DMS153 (cell line): ENCODE measurements at places on chromosomes 16 and 17.

DNA sequence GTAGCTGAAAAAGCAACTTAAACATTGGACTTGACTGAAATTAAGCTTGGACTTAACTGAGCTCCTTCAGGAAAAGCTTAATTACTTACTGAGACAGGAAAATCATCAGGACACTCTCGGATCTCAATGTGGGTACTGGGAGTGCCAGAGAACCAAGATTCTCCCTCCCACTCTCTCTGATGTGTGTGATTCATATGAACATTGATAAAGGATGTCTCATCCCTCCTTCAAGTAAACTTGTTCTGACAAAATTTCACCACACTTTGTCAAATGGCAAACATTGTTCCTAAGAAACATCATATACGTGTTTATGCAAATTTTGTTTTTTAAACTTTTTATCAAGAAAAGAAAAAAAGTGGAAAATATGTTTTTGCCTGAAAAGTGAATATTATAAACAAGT is 4.1 kb upstream of the SLFN5 start:
- no peak for DNase-seq

- DNase-seq = peak; percentile 48
Measured at GRCh38 chr16:77584205-77584859, 138.0 kb upstream of the NUDT7 start.

GRCh38 chr17:43900858-43901754 is 6.2 kb downstream of the MPP2 start:
- DNase-seq = no peak

DNA sequence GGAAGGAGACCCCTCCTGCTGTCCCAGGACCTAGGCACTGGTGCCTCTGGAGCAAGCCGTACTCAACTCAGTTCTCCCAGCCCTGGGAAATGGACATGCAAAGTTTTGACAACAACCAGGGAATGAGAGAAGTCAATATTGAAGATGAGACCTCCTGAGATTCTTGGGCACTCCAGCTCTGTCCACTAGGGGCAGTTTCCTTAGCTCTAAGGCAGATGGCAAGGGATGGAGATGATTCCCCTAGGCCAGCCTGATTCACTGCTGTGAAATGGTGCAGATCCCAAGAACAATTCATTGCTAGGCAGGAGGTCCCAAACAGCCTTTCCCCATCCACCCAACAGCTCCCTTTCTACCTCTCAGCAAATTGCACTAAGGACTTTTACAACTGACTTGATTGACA is 20.5 kb upstream of the SDR42E2 start:
- DNase-seq = no peak

DNA sequence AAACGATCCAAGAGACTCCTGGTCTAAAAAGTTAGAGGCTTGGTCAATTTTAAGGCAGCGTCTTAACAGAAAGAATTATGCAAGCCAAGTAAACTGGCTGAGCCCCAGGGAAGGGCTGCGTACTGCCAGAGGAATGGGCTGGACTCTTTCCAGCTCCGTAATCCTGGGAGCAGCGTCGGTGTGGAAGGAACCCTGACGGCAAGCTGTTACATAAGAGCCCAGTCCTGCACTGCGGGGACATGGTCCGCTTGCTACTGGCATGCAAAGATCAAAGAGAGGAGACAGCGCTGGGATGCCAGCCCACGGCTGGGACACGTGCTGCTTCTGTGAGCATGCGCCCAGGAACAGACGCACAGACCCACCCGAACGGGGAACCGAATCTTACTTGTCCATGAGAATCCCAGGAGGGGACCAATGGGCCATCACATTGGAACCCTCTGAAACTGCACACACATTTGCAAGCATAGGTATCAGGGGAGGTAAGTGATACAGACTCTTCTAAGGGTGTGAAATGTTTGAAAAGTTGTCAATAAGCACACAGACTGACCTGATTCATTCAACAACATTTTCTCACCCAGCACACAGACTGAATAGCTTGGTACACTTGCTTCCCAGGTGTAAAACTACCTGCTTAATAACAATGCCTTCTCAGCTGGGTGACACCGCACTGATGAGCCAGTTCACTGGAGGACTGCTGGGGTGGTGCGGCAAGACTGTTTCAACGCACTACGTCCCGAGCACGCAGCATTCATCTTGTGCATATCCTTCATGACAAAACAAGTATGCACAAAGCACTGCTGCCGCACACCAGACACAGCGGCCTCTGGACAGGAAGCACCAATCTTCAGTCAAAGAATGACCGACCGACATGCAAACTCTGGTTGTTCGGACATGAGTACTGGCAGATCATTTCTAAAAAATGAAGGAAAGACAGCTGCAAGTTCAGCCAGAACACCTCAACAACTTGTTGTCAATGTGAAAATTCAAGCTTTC is 94.9 kb downstream of the ANKRD11 start:
- no peak for DNase-seq

- no peak for DNase-seq
Measured at GRCh38 chr16:77748421-77749005, 26.2 kb downstream of the NUDT7 start.

- no peak for DNase-seq
Measured at GRCh38 chr17:37299257-37299980, 76.4 kb upstream of the C17orf78 start.

DNA sequence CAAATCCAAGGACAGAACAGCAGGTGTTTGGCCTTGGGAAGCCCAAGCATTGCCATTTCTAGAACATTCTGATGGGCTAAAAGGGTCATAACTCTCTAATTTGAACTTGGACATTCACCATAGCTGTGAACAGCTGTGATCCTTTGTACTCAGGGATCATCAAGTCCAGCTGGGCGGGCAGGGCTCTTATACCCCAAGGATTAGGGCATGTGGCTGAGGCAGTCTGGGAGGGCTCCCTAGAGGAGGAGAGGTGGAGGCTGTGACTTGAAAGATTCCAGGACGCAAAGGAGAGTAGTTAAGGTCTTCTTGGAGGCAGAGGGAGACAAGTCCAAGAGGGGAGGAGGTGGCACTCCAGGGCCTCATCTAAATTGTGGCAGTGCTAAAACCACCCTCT is 233.1 kb upstream of the GSE1 start:
- no peak for DNase-seq

- DNase-seq = no peak
Measured at GRCh38 chr16:86212706-86213436, 297.5 kb upstream of the FOXF1 start.

DNA sequence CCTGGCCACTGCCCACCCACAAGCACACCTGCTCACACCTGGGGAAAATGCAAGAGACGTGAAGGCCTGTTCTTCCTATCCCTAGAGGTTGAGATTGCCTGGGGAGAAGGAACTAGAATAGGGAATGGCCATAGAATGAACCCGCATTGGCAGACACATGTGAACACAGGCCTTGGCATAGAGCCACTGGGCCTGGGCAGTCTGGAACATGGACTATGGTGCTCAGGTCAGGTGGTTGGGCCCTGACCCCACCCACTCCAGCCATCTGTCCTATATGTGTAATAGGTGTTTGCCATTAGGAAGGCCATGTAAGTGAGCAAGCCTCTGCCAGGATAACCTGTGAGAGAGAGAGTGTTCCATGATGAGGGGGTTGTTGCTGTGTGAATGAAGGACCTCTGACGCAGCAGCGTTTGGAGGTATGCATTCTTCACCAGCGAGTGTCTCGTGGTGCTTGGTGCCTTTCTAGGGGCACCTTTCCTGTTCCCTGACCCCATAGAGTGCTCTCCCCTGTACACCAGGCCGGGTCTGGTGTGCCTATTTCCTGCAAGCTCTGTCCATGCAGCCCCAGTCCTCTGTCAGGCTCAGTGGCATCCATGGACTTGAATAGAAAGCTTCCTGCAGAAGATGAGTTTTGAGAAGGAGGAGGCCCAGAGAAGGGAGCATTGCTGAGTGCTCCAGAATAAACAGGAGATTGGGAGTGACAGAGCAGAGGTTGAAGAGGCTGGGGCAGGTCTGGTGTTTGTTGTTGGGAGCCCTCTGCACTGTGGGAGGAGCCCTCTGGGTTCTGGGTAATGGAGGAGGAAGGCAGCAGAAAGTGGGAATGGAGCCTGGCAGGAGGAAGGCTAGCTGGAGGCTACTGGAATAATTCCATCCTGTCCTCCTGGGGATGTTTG is 15.6 kb downstream of the CTRL start:
- DNase-seq = no peak

- DNase-seq = no peak
Measured at GRCh38 chr16:78195797-78196196, 96.3 kb downstream of the WWOX start.

GRCh38 chr17:40021451-40021971 is 6.3 kb downstream of the CSF3 start:
- no peak for DNase-seq

- DNase-seq = no peak
Measured at GRCh38 chr17:60993497-60993896, 315.8 kb downstream of the BCAS3 start.

DNA sequence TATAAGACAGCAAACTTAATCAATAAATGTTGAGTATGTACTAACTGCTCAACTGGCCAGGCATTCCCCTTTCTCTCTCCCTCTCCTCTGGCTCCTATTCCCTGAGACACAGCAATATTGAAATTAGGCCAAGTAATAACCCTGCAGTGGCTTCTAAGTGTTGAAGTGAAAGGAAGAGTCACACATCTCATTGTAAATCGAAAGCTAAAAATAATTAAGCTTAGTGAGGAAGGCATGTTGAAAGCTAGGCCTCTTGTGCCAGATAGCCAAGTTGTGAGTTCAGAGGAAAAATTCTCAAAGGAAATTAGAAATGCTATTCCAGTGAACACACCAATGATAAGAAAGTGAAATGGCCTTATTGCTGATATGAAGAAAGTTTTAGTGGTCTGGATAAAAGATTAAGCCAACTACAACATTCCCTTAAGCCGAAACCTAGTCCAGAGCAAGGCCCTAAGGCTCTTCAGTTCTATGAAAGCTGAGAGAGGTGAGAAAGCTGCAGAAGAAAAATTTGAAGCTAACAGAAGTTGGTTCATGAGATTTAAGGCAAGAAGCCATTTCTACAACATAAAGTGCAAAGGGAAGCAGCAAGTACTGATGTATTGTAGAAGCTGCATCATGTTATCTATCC is 35.4 kb upstream of the ABCC11 start:
- DNase-seq = no peak

DNA sequence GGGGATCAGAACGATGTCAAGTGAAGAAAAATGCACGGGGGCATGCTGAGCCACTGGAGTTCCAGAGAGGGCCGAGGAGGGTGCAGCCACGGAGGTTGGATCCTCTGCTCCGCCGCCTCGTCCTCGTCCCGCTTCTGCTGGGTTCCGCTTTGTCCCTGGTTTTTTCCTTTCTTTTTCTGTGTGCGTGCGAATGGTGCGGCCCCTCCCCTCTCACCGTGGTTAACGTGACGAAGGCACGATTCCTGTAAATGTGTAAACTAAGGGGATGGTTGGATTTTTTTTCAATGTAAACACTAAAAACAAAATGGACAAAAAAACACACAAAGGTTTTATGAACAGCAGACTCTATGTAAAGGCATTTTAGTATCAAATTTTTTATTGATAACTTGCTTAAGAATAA is 46.7 kb downstream of the ACTG1 start:
- DNase-seq = no peak

- DNase-seq = no peak
Measured at GRCh38 chr16:13492046-13492445, 427.9 kb upstream of the ERCC4 start.

DNA sequence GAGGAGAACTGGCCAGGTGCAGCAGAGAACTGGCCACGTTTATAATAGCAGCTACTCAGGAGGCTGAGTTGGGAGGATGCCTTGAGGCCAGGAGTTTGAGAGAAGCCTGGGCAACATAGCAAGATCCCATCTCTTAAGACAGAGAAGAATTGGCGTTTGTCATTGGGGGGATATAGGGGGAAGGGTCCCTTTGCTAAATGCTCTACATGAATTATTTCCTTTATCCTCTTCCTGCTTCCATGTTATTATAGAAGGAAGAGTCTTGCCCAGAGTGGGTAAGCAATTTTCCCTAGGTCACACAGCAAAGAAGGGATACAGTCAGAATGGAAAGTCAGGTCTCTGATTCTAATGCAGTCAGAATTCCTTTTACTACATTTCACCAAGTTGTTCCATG is 68.0 kb downstream of the MYH11 start:
- no peak for DNase-seq

- no peak for DNase-seq
Measured at GRCh38 chr17:81385320-81386111, 9.7 kb upstream of the BAHCC1 start.

- no peak for DNase-seq
Measured at GRCh38 chr16:69244336-69244735, 57.4 kb downstream of the SNTB2 start.

DNA sequence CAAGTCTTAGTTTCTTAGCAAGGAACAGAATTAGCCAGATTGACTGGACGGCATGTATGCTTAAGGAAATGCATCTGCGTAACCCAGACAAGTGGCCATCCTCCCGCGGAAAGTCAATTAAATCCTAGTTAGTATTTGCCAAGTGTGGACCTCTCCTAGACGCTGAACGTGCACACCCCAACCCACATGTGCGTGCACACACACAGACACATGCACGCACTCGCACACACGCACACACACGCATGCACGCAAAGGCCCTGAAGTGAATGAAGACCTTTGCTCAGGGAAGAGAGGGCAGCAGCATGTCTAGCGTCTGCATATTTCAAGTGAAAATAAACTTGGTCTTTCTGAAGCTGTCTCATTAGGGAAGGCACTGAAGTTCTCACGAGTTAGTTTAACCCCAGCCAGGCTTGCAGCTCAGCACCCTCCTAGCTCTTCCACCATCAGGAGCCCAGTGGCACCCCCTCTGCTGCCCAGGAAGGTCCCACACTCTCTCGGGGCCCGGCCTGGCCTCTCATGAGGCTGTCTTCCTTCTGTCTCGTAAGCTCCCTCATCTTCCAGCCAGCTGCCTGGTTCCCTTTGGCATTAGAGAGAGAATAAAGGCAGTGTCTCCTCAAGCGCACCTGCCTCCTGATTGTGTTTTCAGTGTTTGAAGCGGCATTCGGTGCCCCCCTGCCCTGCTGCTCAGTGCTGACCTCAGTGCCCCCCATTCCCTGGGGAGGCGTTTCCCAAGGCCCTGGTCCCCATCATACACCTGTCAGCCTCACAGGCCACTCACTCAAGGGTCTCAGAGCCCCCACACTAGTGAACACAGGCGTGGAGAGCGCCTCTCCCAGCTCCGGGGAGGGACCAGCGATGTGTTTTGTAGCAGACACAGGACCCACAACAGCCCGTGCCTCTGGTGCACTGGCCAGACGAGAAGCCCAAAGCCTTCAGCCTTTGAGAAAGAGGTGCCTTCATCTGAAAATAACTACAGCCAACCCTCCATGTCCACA is 52.2 kb upstream of the CHMP6 start:
- no peak for DNase-seq

- no peak for DNase-seq
Measured at GRCh38 chr17:2266045-2266864, 37.3 kb downstream of the SMG6 start.

GRCh38 chr17:68587847-68588246 is 13.3 kb downstream of the FAM20A start:
- no peak for DNase-seq
